ENCODE measurements at places on chromosomes 7 and 10.

GRCh38 chr10:45249978-45250693 is 65.3 kb downstream of the OR13A1 start:
- peak; percentile 26 for DNase-seq

GRCh38 chr10:127968027-127968441 is 61.1 kb downstream of the PTPRE start:
- DNase-seq = no peak

- no peak for DNase-seq
Observed at GRCh38 chr10:110267276-110267675, 37.4 kb downstream of the SMNDC1 start.

GRCh38 chr7:129332254-129333035 is 101.8 kb upstream of the STRIP2 start:
- no peak for DNase-seq

DNA sequence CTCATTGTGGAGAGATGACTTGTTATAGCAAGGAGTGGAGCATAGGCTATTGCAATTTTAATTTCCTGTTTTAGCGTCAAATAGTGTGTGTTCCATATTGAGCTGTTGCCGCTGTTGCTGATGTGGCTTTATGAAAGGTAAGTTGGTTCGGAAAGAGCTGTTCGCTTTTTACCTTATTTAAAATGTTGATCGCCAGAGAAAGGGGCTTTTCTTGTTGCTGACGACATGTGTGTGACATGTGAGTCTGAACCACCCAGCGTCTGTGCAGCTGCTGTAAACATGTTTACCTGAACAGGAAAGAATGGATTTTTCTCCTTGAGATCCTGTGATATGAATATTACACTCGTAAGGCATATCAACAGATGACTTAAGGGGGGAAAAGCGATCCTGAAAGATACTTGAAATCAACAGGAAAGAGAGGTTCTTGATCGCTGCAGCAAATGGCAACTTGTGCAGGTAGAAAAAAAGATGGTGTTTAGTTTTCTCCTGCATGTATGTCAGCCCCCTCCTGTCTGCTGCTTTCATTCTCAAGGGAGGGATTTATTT is 2.5 kb downstream of the ZEB1 start:
- peak; percentile 51 for DNase-seq

DNA sequence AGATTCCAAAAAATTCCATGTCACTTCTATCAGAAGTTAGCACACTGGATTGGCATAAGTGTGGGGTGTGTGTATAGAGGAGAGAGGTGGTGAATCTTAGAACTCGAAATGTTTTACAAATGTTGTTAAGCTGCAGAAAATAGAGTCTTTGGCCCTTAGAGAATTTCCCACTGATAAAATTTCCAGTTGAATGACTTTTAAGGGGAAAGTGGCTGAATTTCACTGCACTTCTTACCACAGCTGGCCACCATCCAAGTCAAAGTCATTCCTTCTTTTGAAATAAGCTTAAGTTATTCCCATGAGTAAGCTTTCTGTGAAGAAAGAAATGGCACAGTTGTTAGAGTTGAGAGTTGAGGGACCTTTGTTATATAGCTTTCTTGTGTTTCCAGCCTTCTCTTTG is 13.9 kb downstream of the VCL start:
- no peak for DNase-seq

- no peak for DNase-seq
Observed at GRCh38 chr10:17256051-17256450, 28.0 kb downstream of the VIM start.

GRCh38 chr10:112465299-112465883 is 18.4 kb downstream of the VTI1A start:
- no peak for DNase-seq

DNA sequence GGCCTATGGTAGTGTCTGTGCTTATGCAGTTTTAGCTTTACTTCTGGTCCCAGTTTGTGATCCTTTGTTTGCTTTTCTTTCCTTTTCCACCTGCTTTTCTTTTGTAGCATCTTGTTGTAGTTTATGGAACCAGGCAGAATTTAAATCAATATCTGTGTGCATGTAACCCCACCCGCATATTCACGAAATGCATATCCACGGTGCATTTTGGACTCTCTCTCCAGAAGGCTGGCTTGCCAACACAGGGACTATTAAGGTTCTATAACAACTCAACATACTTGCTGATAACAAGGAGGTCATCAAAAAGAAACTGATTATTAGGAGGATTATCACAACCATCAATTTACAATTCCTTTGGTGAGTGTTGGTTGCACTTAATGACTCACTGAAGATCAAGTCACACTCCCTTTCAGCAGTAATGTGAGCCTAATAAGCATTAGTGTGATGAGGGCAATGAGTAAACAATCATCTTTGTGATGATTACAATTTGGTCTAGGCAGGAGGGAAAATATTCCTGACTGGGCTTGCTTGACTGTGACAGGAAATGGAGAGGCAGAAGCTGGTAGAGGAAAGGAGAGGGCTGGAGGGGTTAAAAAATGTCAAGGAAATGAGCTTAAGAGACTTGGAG is 378.6 kb downstream of the REEP3 start:
- no peak for DNase-seq

- DNase-seq = no peak
Observed at GRCh38 chr7:129466796-129467195, 32.6 kb downstream of the STRIP2 start.

DNA sequence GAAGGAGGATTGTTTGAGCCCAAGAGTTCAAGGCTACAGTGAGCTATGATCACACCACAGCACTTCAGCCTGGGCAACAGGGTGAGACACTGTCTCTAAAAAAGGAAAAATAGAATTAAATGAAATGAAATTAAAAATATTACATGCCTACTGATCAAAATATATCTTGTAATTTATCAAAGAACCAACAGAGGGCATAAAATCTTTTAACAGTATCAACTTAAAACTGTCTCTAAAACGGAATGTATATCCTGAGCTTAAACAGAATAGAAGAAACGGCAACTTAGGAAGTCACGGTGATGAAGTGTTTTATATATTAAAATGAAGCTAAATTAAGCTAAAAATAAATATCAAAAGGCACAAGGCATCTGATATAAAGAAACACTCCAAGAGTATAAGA is 78.8 kb downstream of the MTPAP start:
- DNase-seq = no peak

- DNase-seq = no peak
Observed at GRCh38 chr10:86047588-86047987, 319.0 kb downstream of the GRID1 start.

GRCh38 chr7:155464183-155464582 is 6.3 kb downstream of the EN2 start:
- no peak for DNase-seq

DNA sequence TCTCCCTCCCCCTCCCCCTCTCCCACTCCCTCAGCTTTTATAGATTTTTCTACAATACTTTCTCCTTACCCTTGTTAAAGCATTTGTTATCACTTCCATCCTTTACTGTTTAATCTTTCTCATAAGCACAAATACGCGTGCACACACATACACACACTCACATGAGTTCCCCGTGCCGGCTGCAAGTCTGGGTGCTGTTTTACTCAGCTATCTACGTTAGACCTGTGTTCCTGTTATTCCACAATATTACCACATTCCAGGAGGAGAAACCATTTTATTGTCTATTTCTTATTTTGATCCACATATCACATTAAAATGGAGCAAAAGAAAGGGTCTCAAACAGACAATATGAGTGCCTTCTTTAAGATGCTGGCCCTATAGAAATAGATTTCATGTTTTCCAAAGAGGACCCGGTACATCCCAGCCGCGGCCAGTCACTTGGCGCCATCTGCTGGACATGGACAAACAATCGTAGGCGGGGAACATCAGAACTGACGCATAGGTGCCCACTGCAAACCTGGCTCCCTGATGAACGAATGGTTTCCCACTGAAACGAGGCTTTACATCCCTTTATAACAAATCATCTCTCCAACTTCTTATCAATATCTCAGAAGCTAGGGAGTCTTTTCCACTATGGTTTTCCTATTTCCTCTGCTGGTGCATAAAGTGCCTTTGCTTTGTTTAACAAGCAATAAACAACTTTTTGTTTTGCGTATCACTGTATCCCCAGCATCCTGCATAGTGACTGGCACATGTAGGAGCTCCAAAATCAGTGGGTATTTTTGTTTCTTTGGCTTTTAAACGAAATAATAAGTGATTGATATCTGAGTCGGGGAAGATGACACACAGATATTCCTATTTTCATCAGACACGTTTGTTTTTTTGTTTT is 25.2 kb upstream of the OPTN start:
- peak; percentile 38 for DNase-seq

GRCh38 chr10:113867904-113868303 is 13.4 kb downstream of the NHLRC2 start:
- no peak for DNase-seq

GRCh38 chr7:25186436-25186835 is 41.9 kb downstream of the NPVF start:
- DNase-seq = no peak

DNA sequence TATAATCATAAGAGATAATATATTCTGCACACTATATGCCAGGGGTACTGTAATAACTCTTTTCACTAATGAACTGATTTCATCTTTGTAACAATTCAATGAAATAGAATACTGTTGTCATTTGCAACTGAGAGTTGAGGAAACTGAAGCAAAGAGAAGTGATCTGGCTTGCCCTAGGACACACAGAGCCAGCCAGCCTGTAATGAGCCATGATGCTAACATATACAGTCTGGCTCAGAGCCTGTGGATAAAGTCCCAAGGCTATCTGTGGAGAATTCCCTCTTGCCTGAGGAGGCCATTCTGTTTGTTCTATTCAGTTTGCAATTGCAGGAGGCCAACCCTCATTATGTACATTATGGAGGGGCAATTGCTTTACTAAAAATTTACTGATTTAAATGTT is 241.3 kb downstream of the CXCL12 start:
- no peak for DNase-seq

GRCh38 chr10:11742009-11742778 is at the start of gene ECHDC3:
Gene ECHDC3 (plus strand): TSS chr10:11742382. CDS start chr10:11742577, 195 bp downstream.
- DNase-seq = peak; percentile 4

GRCh38 chr10:119723161-119723560 is 2.7 kb upstream of the INPP5F start:
- DNase-seq = no peak

- no peak for DNase-seq
Observed at GRCh38 chr10:63348245-63348850, 117.4 kb downstream of the JMJD1C start.

DNA sequence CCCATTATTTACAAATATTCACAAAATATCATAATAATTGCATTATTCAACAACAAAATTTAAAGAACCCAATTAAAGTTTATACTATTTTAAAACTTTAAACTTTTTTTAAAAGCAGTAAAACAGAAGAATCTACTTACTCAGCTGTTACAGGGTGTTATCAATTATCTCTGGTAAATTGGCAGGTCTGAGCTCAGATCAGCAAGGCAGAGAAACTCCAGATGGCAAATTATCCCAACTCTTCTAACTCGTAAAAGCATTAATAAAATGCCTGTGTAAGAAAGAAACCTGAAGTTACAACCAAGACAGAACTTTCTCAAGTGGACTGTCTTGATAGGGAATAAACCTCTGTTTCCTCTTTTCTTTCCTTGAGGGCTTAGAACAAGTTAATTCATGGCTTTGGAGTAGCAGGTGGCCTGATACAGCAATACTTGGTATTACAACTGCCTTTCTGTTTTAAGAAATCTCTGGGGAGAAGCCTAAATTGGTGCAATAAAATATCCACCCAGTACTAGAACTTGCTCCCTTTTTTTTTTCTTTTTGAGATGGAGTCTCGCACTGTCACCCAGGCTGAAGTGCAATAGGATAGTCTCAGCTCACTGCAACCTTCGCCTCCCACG is 275.3 kb upstream of the MKLN1 start:
- DNase-seq = no peak

GRCh38 chr7:7335215-7335614 is 152.9 kb downstream of the C1GALT1 start:
- no peak for DNase-seq

GRCh38 chr10:61357687-61358086 is 95.5 kb downstream of the TMEM26 start:
- no peak for DNase-seq

GRCh38 chr10:43076311-43076875 is 476 bp upstream of the RET start:
- DNase-seq = no peak

DNA sequence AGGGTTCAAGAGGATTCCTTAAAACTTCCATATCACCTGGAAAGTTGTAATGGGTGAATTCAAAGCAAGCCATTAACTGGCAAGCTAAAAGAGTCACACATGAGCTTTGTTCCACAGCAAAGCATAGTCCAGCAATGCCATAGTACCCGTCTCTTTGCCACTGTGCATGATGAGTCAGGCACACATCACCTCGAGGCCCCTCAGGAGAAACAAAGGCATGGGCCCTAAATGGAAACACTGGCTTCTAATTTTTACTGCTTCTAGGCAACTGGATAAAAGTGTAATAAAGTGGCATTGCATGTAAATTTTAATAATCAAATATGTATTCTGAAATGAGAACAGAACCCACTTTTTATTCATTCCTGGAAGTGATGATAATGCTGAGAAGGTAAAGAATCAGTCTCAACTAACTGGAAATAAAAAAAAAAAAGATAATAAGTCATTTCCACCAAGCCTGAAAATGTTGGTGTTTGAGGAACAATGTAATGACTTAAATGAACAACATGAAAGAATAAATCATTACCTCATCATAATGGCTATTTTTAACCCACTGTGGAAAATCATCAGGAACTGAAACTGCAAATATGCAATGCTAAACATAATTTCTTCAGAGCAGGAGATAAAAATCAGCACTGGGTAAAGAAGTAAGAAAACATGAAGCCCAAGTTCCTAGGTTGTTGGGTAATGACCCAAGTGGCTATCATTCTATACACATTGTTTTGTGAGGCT is 104.9 kb downstream of the CDK6 start:
- peak; percentile 26 for DNase-seq

DNA sequence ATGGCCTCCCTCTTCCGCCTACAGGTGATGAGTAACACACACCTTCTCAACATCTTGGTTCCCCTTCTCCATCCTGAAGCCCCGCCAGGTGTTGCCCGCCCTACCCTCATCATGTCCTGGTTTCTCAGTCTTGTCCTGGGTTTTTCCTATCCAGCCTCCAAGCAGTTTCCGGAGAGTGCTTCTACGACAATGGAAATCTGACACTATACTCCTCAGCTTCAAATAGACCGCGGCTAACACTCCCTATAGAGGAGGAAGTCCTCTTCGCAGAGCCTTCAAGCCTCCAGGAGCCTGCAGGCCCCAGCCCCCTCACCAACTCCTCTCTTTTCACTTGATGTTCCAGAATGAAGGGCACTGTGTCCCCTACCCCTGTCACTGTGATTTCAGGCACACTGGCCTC is 147.4 kb downstream of the PRPF18 start:
- no peak for DNase-seq

GRCh38 chr10:113278221-113278620 is 274.6 kb upstream of the HABP2 start:
- no peak for DNase-seq

DNA sequence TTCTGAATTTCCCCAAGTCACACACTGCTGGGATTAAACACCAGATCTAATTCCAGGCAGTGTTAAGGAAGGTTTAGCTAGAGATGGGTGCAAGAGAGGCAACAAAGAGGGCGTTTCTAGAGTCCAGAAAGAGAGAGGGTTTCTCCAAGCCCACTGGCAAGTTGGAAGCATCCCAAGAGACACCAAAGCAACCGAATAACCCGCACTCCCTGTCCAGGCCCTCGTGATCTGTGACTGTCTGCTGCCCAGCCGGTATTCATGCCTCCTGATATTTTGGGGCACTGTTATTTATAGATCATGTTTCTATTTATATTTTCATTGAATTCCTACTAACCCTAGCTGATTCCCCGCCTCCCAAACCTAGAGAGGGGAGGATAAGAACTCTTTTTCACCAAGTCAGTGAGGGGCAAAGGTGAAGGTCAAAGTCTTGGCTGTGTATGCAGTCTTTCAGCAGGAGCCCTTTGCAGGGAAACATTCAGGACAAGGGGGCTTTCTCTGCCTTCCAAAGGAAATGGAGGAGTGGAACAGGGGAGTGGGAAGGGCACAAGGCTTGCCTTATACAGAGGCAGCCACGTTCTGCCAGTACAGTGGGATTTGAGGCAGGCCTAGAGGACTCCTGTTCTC is 103.6 kb downstream of the SH3PXD2A start:
- DNase-seq = no peak
